Fibroblast of lung (primary cell): ENCODE measurements at places on chromosomes 11 and 22. TPM values are rescaled to one million over a fixed set of nuclear protein-coding genes. Genes with fewer than 3 reads are reported as not detected.

Gene PRR33
- not detected in 2 replicates for total RNA-seq

Gene EMSY
- total RNA-seq: 11.6 and 11.9 TPM in 2 replicates

DNA sequence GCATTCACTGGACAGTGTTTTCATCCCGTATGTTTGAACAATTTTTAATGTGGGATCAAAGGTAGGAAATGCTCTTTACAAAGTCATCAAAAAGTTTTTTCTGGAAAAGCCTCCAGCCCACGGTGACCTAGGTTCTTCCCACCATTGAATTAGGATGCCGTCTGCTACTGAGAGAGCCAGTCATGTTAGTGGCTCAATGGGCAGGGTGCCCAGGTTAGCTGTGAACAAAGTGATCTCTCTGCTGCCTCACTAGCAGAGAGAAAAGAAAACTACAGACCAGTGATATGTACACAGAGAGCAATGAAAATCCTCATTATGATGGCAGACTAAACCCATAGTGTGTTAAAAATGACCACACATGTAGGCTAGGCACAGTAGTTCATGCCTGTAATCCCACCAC is 32.4 kb downstream of the KCNQ1 start:
- H3K27me3 ChIP-seq: peaks cover 1% of the 10 kb centered on the region
- no peak overlapping the region for H3K4me3 ChIP-seq
- no peaks in the 10 kb centered on the region for H3K4me1 ChIP-seq

DNA sequence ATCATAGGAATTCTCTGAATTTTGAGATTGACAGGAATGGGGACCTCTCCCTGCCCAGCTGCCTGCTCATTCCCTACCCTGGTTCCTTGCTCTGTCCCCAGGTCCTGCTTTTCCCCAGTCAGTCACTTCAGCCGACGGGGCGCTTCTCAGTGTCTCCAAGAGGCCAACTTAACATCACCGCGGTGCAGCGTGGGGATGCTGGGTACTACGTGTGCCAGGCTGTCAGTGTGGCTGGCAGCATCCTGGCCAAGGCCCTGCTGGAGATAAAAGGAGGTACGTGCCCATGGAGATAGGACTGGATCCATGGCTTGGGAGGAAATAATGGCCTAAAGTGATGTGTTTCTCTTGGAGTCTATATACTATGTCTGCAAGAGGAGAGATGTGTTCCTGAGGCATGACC is 7.0 kb downstream of the ROBO3 start:
- no peak overlapping the region for H3K4me3 ChIP-seq
- no peaks in the 10 kb centered on the region for H3K36me3 ChIP-seq
- DNase-seq: no peak
- H3K4me1 ChIP-seq: peaks cover 2% of the 10 kb centered on the region

Gene FXYD2
- 0.33 and 0.51 TPM in 2 replicates for total RNA-seq

DNA sequence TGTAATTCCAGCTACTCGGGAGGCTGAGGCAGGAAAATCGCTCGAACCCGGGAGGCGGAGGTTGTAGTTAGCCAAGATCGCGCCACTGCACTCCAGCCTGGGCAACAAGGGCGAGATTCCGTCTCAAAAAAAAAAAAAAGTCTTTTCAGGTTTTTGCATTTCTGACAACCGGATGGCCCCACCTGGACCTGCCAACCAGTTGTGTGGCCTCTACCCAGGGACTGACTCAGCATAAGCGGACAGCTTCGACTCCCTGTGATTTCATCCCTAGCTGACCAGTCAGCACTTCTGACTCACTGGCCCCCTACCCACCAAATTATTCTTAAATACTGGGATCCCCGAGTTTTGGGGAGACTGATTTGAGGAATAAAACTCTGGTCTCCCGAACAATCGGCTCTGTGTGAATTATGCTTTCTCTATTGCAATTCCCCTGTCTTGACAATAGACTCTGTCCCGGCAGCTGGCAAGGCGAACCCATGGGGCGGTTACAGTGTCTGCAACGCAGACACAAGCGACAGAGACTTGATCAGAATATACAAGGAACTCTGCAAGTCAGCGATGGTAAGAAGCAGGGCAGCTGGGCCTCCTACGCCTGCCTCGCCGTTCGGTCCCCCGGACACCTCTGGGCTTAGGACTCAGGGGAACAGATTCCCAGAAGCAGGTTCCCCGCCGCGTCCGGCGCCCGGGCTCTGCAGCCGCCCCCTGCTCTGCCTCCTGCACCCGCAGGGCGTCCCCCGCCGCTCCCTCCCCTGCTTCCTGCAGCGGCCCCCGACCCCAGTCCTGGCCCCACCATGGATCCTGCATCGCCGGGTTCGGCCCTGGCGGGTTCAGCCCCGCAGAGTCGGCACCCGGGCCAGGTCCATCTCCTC is 741 bp upstream of the TALDO1 start:
- H3K36me3 ChIP-seq: no peaks in the 10 kb centered on the region
- H3K4me1 ChIP-seq: no peaks in the 10 kb centered on the region
- H3K27ac ChIP-seq: no peak overlapping the region
- no peak for DNase-seq
- H3K27me3 ChIP-seq: no peaks in the 10 kb centered on the region

DNA sequence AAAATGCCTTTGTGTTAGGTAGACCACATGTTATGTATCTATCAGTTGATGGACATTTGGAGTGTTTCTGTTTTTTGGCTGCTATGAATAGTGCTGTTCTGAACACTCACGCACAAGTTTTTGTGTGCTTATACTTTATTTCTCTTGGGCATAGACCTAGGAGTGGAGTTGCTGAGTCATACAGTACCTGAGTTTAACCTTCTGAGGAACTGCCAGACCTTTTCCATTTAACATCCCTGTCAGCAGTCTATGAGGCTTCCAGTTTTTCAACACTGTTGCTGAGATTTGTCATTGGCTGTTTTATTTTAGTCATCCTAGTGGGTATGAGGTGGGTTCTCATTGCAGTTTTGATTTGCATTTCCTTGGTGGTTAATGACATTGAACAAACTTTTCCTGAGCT is 4.4 kb downstream of the CTTN start:
- DNase-seq: no peak
- H3K36me3 ChIP-seq: peaks cover 12% of the 10 kb centered on the region
- no peaks in the 10 kb centered on the region for H3K27me3 ChIP-seq
- no peak overlapping the region for H3K27ac ChIP-seq

DNA sequence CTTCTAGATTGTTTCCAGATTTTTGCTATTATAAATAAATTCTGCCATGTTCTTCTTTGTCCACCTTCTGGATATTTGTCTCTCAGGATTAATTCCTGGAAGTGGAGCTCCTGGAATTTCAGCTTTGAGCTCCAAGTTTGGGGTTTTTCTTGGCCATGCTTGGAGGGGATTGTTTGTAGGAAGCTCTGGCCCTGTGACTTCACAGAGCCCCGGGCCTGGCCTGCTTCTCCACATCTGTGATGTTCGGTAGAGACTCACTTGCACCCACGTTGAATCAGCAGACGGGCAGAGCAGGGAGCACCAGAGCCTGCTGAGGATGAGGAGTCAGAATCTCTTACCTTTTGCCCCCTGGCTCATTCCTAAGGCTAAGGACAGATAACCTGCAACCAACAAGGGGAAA is 35.7 kb downstream of the LRRC32 start:
- DNase-seq: no peak
- no peak overlapping the region for H3K27ac ChIP-seq
- no peak overlapping the region for H3K4me3 ChIP-seq

GRCh38 chr11:2196970-2197770 is 25.6 kb upstream of the TH start:
- peak; percentile 45 for DNase-seq
- no peaks in the 10 kb centered on the region for H3K36me3 ChIP-seq
- H3K4me1 ChIP-seq: no peaks in the 10 kb centered on the region
- H3K27ac ChIP-seq: no peak overlapping the region

DNA sequence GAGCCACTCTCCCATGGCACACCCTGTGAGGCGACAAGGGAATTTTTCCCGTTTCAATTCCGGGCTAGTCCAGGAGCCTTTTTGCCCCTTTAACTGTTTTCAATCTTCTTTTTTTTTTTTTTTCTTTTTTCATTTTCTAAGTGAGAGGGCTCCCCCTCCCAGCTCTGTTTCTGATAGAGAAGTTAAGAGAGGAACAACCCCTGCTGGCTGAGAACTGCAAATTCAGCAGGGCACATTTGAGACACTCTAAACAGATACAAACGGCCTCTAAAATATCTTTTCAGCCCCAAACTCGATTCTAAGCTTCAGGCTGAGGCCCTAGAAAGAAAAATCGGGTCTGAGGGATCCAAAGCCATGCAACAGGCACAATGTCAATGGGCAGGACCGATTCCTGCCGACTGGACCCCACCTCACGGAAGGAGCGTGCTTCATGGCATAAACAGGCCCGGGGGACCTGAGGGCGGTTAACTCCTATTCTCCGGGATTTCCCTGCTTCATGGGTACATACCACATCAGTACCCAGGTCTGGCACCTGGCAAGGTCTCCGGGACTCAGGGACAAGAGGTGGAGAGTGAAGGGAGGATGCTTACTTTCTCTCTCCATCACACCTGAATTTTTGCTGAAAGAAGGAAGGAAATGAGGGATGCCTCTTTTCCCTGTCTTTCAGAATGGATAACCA is 627.5 kb downstream of the BUD13 start:
- no peak for DNase-seq
- H3K27ac ChIP-seq: no peak overlapping the region
- H3K36me3 ChIP-seq: no peaks in the 10 kb centered on the region
- no peak overlapping the region for H3K4me3 ChIP-seq
- H3K4me1 ChIP-seq: no peaks in the 10 kb centered on the region
